ENCODE measurements at places on chromosomes 5 and 9. TPM values are rescaled to one million over a fixed set of nuclear protein-coding genes. Genes with fewer than 3 reads are reported as not detected.

GRCh38 chr5:154648706-154649105, 106.5 kb upstream of the LARP1 start:
- DNase-seq = no peak

DNA sequence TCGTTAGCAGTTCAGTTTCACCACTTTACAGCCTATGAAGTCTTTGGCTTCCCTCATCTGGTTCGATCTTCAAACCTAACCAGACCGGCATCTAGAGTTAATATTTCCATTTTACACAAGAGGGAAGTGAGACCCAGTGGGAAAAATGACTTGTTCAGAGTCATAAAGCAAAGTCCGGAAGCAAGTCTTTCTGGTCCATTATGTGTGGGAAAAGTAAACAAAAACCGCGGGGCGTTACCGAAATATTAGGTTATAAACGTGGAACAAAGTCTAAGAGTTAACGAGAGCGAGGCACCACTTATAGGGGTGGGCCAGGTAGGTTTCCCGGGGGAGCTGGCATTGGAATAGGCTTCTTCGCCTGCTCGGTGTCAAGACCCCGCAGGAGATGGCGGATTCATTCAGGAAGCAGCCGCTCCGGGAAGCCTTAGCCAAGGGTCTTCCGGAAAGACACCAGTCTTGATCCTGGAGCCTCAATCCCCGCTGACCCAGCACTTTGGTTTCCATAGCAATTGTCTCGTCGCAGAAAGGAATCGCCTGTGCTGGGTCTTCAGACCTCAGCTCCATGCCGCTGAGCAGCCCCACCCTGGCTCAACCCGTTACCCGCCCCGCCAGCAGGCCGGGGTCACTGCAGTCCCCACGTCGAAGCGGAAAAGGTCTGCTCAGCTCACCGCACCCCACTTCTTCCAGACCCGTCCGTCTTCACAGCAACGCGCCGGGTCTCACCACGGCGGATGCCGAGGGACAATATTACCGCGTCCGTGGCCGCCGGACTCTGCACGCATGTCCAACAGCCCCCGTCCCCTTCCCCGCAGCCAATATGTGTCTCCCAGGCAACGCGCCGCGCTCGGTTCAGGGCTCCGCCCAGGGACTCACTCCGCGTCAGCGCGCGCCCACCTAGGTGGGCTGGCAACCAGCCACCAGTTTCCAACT, at the start of gene C5orf52:
Gene C5orf52, plus strand, starts transcription at position 872 of the 930 bp plus-strand sequence. CDS start 82 bp downstream, outside the sequence.
- DNase-seq = peak; percentile 84

DNA sequence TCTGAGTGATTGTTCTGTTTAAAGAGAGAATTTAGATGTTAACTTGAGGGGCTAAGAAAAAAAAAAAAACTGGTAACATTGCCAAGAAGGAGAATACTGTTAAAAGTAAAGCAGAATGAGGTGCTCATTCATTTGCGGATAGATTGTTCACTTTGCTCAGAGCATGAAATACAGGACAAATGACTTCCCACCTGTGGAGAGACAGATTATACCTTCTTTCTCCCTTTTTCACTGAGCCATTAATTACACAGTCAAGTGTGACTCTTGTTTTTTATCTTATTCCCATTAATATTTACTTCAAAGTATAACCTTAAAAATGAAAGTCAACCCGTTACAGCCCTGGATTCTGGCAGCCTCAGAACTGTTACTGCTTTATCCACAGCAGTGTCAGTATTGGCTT, 264.5 kb downstream of the TAF11L14 start:
- DNase-seq = no peak

DNA sequence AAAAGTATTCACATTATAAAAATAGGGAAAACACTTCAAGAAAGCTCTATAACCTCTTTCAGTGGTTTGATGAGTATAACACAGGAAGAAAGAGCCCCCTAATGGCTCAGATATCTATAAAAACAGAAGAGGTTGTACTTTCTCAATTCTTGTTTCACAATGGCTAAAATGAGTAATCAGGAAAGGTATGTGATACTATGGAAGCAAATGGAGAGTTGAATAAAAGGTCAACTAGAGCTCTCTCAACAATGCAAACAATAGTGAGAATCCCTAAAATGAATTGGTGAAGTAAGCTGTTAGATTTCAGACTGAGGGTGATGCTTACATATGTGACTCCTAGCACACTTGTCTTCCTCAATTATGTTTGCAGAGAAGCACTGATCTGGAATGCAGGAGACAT, 584.6 kb upstream of the CDH18 start:
- DNase-seq = peak; percentile 18

GRCh38 chr5:74552101-74552500, 88.4 kb downstream of the ENC1 start:
- DNase-seq = no peak

- DNase-seq = peak; percentile 30
Observed at GRCh38 chr9:133942206-133942975, 49.7 kb downstream of the VAV2 start.

- DNase-seq = no peak
Observed at GRCh38 chr5:115389034-115389798, 92.8 kb upstream of the CCDC112 start.

DNA sequence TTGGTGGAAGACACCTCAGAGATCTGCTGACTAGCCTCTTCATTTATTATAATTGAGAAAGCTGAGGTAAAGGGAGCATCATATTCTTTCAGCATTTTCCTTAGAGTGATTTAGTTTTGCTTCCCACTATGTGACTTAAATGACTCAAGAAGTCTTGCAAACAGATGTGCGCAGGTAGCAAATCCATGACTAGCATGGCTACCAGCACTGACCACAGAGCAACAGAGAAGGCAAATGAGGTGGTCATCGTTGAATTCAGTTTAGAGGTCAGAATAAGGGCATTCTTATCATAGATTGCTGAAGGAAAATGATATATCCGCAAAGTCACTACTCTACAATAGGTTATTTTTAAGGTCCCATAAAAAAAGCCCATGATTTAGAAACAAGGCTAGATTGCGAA, 162.2 kb downstream of the PIK3R1 start:
- no peak for DNase-seq

DNA sequence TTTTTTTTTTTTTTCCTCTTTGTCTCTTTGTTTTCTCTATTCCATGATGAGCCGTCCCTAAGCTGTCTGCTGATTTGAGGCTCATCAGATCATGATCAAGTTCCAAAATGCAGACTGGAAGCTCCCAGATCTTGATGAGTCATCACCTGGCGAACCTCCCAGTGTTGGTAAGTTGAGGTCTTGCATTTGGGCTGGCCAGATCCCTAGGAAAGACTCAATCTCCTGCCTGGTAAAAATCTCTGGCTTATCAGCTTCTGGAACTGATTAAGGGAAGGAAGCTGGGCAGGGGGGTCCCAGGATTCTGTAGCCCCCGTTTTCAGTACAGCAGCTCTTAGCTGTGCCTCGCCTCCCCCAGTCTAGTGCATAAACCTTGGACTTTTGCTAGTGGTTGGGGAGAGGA, 69.0 kb downstream of the TSPAN17 start:
- no peak for DNase-seq

- peak; percentile 45 for DNase-seq
Observed at GRCh38 chr5:64595031-64595855, 89.4 kb downstream of the RGS7BP start.

GRCh38 chr5:157839157-157839795, 19.7 kb downstream of the CLINT1 start:
- DNase-seq = no peak

GRCh38 chr5:15452781-15453180, 47.2 kb upstream of the FBXL7 start:
- no peak for DNase-seq

DNA sequence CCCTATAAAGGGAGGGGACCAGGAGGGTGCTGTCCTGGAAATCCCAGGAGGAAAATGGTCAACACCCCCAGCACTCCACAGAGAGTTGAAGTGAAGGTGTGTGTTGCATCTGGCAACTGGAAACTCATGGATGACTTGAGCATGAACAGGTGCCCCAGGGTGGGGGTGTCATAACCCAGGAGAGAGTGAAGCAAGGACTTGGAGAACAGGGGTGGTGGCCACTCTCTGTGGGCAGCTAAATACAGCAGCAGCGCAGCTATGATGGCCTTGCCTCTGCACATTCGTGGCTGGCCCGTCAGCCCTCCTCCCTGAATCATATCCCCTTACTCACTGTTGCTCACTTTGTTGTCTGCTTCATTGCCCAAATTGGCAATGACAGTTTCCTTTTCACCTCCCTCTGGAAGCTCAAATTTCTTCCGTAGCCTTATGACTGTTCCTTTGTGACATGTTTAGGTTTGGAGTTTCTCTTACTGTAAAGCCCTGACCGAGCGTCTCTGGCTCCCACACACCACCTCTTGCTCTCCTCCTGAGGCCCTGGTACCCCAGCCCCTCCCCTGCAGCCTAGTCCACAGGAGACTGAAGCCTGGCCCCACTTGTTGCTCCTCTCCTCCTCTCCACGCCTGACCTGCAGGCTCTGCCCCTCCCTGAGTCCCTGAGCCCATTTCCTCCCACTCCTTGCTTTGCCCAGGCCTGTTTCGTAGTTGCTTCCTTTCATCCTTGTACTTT, 185.8 kb downstream of the CD180 start:
- DNase-seq = peak; percentile 89

DNA sequence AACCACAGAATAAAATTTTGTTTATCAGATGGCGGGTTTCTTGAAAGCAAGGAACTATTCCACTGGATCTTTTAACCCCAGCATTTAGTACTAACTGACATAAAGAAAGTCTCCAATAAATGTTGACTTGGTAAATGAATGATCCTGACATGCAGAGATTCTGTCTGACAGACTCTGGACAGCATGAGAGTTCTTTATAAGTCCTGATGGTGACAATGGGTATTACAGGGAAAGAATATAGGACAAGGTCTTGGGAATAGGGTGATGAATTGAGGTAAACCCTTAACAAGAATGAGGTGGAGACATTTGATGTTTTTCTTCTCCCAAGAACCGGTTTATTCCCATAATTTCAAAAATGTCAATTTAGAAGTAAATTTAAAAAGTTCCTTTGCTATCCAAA, 453.9 kb downstream of the TUSC1 start:
- no peak for DNase-seq

- DNase-seq = no peak
Observed at GRCh38 chr5:167861129-167861927, 430.1 kb upstream of the WWC1 start.

DNA sequence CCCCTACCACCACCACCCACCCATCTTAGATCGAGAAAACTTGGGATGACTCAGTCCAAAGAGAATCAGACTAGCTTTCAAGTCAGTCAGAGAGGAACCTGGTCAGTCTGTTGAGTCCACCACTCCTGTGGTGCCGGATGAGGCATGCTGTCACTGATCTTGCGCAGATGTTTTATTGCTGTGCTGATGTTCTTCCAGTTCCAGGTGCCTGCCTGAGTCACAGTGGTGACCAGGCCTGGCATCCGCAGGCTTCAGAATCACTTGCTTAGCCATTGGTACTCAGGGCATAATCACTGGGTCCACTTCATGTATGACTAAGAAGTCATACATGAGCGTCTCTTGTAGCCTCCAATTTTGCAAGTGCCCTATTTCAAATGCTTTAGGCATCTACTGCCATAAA, 114.1 kb downstream of the MUSK start:
- DNase-seq = no peak

GRCh38 chr5:157549283-157549629, 26.3 kb downstream of the ADAM19 start:
- no peak for DNase-seq

DNA sequence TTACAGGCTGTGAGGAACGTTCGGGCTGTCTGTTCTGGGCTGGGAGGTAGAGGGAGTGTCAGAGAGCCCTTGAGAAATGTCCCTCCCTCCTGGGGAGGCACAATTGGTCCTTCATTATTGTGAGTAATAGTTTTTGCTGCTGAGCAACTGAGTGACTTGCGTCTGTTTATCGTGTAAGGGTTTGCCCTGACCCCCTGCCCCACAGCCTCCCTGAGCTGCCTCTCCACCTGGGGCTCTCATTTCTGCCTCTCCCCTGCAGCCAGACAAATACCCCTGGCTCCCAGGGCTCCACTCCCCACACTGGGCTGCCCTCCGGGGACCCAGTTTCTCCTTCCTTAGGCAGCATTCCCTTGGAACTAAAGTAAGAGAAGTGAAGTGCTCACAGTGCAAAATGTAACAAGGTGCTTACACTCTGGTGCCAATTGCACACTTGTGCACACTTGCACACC, 174.9 kb upstream of the MVB12B start:
- no peak for DNase-seq

GRCh38 chr9:120698766-120699165, 15.5 kb downstream of the MEGF9 start:
- no peak for DNase-seq

- DNase-seq = no peak
Observed at GRCh38 chr9:111857555-111858211, 38.9 kb upstream of the UGCG start.

DNA sequence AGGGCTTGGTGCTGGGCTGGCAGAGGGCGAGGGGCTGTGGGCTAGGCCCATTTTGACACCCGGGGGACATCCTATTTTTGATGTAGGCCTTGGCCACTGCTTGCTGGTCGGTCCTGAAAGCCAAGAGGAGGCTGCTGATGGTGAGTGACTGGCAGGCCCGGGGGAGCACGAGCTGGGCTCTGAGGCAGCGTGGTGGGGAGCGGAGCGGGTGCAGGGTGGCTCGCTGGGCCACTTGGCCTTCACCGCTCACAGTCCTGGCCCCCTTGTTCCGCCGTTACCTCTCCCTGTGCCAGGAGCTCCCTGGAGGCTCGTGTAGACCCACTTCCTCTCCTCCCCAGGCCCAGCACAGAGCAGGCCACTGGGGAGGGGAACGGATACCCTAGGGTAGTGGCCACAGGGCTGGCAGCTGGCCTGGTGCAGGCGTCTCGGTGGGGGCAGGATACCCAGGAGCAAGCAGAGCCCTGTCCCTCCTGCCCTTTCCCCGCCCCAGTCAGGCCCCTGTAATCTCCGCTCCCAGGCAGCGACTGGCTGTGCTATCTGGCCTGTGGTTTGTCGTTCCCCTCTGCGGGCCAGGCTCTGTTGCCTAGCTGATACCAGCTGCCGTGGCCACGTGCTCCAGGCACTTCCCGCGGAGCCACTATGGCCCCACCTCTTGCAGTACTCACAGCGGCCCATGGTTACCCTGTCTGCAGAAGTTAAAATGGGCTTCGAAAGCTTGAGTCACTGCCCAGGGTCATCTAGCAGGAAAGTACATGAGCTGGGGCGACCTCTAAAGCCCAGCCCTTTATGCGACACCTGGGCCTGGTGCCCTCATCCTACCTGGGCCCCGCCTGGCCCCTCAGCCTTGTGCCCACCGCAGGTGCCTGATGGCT, 11.7 kb upstream of the DOLPP1 start:
- no peak for DNase-seq

DNA sequence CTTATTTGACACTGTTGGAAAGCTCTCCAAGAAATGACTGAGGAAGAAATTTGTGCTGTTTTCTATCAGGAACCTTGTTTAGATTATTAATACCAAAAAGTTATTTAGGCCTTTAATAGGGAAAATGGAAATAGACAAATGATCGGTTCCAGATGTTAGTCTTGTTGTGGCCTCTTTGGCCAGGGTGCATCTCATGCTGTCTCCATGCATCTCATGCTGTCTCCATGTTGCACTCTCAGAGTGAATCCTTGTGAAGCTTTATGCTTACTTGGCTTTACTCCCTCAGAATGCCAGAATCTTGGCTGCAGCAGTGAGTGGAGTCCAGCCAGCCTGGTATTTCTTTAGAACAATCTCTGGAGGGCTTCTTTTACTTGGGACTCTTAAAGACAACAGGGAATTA, 185.5 kb downstream of the ARHGAP26 start:
- no peak for DNase-seq

GRCh38 chr9:37929441-37929895, 25.5 kb upstream of the SLC25A51 start:
- DNase-seq = no peak

- DNase-seq = no peak
Observed at GRCh38 chr9:115921301-115921700, 232.3 kb upstream of the PAPPA start.

- peak; percentile 44 for DNase-seq
Observed at GRCh38 chr5:179699616-179700237, 960 bp downstream of the CANX start.

FANCG gene
- polyA plus RNA-seq = 13.5 TPM

MELK gene
- not detected for polyA plus RNA-seq

ATP6V0E1 gene
- 804 TPM for polyA plus RNA-seq
